ENCODE measurements at places on chromosomes 11 and 22.

DNA sequence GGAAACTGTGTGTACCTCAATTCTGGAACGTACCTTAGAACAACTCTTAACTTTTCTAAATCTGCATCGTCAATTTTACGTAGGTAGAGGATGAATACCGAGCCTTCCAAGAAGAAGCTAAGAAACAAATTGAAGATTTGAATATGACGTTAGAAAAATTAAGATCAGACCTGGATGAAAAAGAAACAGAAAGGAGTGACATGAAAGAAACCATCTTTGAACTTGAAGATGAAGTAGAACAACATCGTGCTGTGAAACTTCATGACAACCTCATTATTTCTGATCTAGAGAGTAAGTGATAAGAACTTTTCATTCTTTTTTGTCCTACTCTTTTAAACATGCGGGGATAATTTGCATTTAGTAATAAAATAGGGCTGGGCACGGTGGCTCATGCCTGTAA lies 53.5 kb downstream of the SPECC1L start:
- no peak for DNase-seq

DNA sequence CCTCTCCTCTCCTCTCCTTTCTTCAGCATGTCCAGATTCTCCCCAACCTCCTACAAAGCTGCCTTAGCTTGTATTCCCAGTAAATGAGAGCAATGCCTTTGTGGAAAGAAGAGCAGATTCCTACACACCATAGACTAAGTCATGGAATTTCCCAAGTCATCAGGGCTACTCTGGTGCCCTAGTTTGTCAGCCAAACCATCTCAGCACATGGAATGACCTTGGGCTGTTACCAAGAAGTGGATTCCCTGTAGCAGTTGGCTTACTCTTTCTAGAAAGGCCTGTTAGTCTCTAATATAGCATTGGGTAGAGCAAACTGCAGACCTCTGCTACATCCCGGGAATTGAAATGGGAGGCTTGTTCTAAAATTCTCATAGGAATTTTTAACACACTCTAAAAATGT lies 108.9 kb upstream of the OLFML1 start:
- no peak for DNase-seq

DNA sequence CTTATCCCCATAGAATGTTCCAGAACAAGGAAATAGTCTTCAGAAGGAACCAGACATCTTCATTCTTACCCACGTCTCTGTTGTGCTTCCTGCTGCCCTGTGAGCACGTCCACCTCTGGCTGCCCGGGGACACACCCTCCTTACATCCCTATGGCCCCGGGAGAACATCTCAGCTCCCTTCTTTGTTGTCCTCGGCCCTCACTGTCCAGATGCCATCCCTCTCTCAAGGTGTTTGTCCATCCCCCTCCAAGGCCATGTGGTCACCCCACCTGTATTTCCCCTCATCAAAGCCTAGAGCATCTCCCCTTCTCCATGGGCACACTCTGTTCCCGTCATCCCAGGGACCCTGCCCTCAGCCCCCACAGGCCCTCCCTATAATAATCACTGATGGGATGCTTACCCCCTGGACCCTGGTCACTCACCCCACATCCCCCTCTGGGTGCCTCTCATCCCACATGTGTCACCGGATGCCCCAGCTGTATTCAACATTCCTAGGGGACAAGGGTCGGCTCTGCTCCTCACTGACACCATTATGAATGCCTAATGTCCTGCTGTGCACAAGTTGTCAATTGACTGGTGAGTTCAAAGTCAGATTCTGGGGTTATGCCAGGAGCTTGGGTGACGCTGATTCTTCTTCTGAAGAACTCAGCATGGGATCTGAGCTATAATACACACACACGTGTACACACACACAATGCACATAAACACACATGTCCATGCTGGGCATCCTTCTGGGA lies 28.8 kb downstream of the IGLL5 start:
- no peak for DNase-seq

GRCh38 chr11:27718346-27718862 lies 18.1 kb upstream of the BDNF start:
- DNase-seq, result peak; percentile 48

DNA sequence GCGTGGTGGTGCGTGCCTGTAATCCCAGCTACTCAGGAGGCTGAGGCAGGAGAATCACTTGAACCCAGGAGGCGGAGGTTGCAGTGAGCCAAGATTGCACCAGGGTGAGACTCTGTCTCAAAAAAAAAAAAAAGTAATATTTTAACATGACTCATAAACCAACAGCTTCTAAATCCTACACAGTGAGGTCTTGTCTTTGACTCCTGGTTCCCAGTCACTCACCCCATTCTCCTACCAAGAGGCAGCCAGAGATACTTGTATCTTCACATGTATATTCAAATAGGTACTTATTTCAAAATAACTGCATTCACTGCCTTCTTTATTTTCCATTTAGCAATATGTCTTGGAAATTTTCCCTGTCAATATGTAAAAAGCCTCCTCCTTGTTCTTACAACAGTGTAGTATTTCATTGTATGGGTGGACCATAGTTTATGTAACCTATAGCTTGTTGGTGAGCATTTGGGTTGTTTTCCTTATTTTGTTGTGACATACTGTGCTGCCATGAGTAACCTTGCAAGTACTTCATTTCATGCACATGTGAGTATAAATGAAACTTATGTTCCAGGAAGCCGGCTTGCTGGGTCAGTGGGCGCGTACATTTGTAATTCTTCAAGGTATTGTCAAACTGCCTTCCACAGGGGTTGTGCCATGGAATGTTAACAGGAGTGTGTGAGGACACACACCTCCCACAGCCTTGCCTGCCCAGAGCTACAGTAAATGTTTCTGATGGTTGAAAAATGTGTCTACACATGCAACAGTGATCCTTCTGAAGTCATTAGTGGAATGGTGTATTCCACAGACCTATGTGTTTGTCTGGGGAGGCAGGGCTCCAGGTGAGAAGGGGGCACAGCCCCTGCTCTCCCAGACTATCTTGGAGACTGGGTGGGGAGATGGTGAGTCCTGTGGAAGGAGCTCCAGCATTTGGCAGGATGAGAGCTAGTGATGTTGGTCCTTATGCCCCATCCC lies 47.9 kb downstream of the OSBP2 start:
- DNase-seq, result no peak

DNA sequence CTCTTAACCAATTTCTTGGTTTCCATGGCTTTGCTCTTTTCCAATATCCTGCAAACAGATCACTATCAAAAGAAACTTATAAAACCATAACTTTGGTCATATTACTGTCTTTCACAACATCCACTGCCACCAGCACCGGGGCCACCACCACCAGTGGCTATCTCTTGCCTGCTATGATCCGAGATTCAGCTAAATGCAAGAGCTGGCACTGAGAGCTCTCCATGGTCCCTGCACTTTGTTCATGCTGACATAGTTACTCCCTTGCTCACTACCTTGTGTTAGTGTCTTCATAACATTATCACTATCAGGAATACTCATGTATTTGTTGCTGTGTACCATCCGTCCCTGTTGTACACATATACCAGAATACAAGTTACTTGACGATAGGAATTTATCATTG lies 299.0 kb downstream of the ETS1 start:
- no peak for DNase-seq

DNA sequence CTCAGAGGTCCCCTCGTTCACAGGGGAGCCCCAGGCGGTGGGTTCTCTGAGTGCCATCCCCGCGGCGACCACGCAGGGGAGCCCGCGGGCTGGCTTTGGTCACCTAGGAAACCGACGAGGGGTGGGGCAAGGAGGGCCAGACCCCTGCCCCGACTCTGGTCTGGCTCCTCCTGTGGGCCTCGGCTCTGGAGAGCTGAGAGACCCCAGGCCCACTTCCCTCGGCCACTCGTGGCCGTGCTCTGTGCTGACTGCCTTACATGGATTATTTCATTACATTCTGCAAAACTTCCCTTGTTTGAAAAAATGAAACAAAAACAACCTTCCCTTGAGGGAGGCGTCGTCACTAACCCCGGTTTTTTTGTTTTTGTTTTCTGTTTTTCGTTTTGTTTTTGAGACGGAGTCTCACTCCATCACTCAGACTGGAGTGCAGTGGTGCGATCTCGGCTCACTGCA lies 15.1 kb upstream of the CYTH4 start:
- peak; percentile 80 for DNase-seq

- DNase-seq, result no peak
Measured at GRCh38 chr11:76834151-76834550, 26.6 kb upstream of the ACER3 start.

DNA sequence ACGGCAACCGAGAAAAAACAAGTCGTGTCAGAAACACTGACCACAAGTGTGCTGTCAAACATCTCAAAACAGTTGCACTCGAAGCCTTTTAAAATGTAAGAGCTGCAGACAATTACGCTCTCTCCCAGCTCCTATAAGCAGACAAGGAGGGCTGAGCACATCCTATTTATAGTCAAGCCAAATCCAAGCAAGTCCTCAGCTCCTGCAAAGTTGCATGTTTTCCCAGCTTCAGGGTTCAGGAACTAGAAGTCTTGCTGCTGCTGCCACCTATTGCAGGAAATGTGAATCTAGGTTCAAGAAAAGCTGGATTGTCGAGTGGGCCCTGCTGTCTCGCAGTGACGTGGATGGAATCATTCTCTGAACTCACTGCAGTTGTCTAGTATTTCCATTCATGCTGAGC lies 15.5 kb downstream of the EFCAB6 start:
- DNase-seq, result no peak

DNA sequence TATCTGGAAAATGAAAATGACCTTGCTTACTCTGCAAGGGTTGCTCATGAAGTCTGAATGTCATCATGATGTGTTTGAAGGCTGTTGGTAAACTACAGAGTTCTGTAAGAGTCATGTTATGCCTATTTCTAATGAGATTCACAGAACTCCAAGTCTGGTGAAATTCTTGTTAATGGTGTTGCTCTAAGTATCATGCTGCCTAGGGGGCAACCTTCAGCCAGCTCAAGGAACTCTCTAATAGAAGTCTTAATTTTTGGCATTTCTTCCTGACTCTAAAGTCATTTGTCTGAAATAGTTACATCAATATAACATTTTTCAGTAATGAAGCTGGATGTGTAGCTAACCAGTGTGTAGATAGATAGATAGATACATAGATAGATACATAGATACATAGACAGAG lies 302.8 kb downstream of the FAT3 start:
- DNase-seq, result no peak

- no peak for DNase-seq
Measured at GRCh38 chr22:17496841-17497240, 66.5 kb upstream of the SLC25A18 start.

DNA sequence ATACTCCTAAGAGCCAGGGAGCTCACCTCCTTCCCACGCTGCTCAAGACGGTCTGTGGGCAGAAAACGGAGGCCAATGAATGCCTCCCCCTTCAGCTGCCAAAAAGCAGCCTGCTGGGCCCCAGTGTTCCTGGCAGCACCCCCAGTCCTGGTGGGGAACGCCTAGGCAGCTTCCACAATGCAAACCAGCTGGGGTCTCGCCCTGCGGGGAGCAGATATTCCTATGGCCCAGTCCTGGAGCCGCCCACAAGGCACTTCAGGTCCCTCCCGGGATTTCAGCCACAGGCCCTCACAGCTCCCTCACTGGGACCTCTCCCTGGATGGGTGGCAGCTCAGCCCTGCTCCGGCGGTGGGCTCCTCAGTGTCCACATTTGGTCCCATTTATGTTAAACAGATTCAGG lies 29.2 kb downstream of the A4GALT start:
- DNase-seq, result no peak

GRCh38 chr11:122304973-122305372 lies 189.0 kb upstream of the BLID start:
- no peak for DNase-seq

GRCh38 chr11:70622091-70622490 lies 223.8 kb downstream of the CTTN start:
- no peak for DNase-seq

DNA sequence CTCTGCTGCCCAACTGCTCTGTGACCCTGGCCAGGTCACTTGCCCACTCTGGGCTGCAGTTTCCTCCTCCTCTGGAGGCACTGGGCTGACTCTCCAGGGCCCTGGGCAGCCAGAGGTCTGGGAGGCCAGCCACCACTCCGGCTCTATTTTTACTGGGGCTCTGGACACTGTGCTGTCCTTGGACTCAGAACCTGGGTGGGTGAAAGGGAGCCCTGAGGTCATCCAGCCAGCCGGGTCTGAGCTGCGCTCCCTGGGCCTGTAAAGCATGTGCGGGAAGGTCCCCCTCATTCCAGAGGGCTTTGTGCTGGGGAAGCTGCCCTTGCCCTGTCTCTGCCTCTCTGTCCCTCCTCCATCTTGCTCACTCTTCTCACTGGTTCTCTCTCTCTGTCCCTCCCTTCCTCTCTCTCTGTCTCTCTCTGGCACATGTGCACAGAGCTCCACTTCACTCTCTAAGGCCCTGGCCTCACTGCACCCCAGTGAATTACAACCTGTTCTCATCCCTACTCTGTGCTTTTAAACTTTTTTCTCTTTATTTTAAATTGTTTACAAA lies 24.6 kb downstream of the MB start:
- no peak for DNase-seq

GRCh38 chr22:30411780-30412179 lies 13.8 kb upstream of the MTFP1 start:
- no peak for DNase-seq

DNA sequence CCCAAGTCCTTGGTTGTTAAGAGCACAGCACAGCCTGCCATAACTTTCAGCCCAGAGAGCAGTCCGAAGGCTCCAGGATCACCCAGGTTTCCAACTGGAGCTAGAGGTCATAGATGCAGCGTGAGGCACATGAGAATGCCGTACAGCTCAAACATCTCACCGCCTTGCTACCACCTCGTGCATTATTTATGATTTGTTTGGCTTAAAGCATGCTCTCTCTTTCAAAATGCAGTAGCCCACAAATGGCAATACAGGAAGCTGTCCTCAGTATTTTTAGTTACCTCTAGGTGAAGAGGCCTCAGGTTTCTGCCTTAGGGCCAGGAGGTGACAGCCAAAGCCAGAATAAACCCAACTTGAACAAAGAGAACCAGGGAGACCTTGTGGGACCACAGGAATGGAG lies 14.4 kb downstream of the SCN3B start:
- DNase-seq, result no peak

DNA sequence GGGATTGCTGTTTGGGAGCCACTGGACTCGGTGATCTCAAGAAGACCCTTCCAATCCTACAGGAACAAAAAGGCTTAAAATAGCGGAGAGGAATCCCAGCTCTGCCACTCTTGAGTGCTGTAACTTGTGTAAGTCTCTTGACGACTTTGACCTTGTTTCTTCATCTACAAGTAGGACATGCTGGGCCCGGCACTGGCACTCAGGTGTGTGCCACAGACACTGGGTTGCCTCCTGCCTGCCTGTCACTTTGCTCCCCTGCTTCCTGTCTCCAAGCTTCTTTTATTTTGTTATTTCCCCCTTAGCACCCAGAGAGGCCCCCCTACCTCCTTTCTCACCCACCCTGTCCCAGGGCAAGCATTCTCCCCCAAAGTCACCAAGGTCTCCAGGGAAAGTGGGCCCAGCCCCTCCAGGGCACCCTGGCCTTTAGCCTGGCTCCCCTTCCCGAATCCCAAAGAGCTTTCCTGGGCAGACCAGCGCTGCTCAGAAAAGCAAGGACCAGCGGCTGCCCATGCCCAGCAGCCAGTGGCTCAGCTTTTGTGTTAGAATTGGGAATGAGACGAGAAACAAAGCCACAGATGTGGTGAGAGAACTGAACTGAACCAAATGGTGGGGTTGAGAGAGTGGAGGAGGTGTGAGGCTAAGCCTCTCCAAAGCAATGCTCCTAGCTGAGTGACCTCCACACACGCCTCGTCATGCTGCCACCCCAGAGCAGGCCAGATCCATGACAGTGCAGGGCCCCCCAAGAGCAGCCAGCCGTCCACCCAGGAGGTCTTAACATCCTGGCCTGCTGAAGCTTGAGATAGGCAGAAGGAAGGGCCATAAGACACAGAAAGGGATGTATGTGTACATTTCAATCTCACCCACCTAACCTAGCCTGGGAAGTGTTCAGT lies 4.5 kb downstream of the TRIM29 start:
- no peak for DNase-seq
